ENCODE measurements at places on chromosomes 4 and X.
A peak's percentile ranks its signal among the peaks of the same experiment; 100 is the strongest.

DNA sequence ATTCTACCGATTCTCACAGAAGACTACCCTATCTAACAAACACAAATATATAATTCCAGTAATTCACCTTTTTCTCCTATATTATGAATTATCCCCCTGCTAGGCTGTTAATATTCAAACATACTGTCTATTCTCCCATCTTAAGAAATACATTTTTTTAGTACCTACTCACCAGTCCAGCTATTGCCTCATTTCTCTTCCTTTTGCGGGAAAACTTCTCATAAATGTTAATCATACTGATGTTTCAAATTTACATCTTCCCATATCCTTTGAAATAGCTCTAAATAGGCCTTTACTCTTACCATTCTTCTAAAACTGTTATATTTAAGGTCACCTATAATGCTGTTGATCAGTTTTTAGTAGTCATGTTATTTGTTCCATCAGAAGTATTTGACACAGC, 759.1 kb upstream of the SLIT2 start:
- no peak for DNase-seq

GRCh38 chrX:139930916-139931645, 1.8 kb downstream of the ATP11C start:
- no peak for DNase-seq

DNA sequence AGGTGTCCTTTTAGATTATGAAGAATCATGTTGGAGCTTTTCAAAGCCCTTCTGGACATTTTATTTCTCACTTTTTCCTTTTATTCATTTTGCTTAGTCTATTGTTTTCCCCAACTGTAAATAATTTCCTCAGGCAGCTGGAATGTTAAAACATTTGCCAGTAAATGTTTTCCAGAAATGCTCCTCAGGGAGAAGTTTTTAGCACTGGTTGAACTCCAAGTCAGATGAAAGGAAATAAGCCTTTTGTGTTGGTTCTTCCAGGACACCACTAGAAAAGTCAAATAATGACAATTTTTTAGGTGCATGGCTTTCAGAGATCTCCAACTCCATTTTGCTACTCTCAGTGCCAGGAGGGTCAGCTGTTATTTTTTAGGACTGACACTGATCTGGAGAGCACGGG, 127.9 kb downstream of the IL13RA2 start:
- DNase-seq: no peak

GRCh38 chr4:178577933-178578332, 1135.7 kb upstream of the AGA start:
- DNase-seq: no peak

DNA sequence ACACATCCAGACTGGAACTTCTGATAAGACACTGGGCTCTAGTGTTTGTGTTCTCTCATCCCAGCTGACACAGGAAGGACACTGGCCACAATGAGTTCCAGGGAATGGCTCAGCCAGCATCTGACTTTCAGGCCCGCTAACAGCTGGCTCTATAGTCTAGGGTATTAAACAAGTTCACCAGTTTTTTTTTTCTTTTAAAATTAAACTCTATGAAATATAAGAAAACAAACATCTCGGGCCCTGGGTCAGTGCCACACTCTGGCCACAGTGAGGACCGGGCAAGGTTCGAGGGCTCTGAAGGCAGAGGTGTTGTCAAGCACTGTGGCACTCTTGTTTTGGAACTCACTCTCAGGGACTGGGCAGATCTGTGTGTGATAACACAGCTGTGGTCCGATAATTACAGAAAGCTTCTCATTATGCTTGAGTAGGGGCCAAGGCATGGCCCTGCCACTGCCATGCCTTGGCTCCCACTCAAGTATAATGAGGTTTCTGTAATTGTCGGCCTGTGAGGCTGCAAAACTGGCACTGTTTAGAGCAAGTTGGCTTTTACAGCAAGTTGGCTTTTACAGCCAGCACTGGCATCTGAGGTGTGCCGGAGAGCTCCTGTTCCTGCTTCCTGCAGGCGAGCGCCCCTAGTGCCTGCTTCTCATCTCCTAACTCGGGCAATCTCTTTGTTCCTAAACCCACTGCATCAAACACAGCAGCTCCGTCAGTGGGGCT, 62.8 kb downstream of the PPP1R2C start:
- no peak for DNase-seq

DNA sequence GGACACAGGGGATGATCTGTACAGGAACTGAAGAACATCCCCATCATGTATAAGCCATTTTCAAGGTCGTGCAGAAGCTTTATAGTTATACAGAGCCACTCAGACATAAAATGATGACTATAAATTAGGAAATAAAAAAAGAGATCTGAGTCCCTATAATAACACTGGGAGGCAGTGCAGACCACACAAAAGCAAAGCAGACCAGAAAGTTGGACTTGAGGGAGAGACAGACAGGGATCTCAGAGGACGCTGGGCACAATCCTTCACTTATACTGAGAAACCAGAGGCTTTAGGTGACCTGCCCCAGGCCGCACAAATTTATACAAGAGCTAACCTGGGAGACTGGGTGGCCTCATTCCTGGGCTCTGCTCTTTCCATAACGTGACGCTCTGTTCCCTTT, 70.5 kb downstream of the HADH start:
- DNase-seq: no peak

- DNase-seq: no peak
Observed at GRCh38 chrX:142831961-142832530, 193.7 kb upstream of the SPANXN4 start.

GRCh38 chrX:12790885-12791256, 341 bp upstream of the PRPS2 start:
- DNase-seq: no peak

GRCh38 chr4:113776679-113777078, 15.1 kb upstream of the CAMK2D start:
- no peak for DNase-seq

DNA sequence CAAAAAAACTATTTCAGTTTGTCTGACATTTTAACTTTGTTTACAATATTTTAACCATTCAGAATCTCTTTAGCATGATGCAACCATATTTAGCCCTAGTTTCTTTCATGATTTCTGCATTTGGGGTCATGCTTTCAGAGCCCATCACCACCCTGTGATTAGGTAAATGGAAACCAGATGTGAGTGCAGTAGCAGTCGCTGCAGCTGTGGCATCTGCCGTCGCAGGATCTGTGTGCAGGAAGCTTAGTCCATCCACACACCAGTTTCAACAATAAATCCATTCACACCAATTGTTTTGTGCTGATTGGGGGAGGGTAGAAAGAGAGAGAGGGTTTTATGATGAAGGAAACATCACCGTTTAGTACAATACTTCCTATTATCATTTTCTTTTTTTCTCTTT, 130.5 kb downstream of the CPEB2 start:
- no peak for DNase-seq

GRCh38 chr4:8541981-8542715, 38.0 kb upstream of the GPR78 start:
- no peak for DNase-seq

DNA sequence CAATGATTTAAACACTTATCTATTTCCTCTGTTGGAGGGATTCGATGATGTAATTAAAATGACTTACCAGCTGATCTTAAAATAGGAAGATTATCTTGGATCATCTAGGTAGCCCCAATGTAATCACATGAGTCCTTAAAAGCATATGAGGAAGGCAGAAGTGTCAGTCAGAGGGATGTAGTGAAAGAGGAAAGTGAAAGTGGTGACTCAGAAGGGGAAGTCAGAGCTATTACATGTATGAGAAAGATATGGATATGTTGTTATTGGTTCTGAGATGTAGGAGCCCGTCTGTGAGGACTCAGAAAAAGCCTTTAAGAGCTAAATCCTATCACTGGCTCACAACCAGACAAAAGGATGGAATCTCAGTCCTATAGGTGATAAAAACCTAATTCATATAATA, 456.4 kb downstream of the DACH2 start:
- no peak for DNase-seq

- DNase-seq: peak; percentile 47
Observed at GRCh38 chr4:103091601-103092223, 7.9 kb downstream of the BDH2 start.

- DNase-seq: no peak
Observed at GRCh38 chr4:111984169-111984819, 161.0 kb upstream of the FAM241A start.

DNA sequence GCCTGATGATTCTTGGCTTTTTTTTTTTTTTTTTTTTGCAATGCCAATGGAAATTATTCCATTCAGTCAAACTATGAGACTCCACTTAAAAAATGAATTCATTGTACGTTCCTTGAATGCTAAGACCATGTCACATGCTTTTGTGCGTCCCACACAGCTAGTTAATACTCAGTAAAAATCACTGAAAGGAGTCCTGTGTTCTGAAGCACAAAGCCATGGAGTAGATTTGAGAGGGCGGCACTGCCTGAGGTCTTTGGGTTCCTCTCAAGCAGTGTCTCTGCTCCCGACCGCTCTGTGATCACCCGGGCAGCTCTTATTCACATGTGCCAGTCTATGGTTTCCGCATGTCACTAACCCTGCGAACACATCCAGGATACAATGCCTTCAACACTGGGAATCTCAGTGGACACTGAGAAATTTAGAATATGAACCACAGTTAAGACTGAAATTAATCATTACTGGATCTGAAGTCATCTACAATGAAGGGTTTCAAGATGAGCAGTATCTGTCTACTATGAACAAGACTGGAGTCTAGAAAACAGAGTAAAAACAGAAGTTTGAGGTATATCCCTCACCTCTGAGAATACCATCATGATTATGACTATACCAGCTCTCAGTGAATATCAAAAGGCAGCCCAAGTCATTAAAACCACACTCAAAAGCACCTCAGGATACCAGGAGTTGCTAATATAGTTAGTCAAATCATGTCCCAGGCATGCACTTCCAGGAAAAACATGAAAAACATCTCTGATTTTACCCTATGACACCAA, 193.0 kb downstream of the MGST2 start:
- no peak for DNase-seq
